AG09309 (cell line): ENCODE measurements at places on chromosomes 1 and 21.

DNA sequence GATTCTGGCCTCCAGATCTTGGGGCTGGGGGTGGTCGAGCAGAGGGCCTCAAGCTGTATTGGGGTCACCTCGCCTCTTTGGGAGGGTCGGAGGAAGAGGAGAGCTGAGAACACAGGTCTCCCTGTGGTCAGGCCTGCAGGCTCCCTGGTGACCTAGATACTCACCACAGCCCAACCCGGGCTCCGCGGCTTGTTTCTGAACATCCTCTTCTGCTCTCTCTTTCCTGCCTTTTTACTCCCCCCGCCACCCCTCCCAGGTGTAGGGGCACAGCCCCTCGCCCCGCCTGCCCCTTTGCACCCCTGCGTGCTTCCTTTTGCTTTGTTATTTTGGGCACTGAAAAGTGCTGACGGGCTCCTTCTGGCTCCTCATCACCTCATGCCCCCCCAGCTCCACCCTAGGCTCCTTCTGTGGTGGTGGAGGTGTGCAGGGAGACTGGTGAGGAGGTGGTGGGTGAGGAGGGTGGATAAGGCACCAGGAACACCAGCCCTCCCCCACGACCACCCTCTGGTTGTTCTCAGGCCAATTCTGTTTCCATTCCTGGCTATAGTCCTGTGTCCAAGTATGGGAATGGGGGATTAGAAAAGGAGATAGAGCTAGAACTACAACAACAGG lies 10.6 kb upstream of the LINGO4 start:
- no peak for DNase-seq

DNA sequence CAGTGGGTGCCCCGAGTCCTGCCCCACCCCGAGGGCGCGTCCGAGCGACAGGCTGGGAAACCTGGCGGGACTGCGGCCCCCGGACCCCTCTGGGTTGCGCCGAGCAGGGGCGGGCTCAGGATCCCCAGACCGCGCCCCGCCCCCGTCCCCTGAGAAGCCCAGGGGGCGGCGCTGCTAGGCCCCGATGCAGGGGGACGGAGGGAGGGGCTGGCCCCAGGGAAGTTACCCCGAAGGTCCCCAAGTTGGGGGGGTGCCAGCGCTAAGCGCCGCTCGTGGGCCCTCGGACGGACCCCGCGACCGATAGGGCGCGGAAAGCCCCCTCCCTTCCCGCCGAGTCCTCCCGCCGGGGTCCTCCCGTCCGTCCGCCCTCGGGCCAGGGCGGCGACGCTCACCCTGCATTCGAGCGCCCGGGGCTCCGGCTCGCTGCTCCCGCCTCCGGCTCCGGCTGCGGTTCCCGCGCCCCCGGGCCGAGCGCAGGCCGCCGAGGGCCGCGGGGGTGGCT lies 414 bp downstream of the GPR153 start:
- no peak for DNase-seq

DNA sequence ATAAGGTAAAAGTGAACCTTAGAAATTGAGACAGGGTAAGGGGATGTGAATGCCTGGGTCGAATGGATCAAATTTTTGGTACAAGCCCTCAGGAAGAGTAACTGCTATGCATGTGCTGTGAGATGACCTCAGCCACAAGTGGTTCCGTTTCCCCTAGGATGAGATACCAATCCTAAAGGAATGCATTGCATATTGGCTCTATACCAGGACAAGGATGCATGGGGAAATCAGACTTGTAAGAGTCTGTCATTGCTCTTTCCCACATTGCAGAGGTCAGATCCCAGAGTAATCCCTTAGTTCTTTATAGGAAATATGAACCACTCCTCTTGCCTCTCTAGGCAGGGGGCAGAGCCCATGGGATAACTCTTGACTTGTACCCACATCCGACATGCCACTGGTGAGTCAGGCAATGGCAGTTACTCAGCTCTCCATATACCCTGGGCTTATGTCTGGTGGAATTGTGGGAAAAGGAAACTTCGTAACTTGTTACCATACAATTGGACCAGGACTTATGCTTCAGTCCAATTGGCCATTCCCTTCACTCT lies 428.3 kb upstream of the ZRANB2 start:
- no peak for DNase-seq

- no peak for DNase-seq
Observed at GRCh38 chr1:1941211-1941841, 22.2 kb upstream of the TMEM52 start.
